ENCODE measurements at places on chromosomes 13 and 19.

- peak; percentile 44 for DNase-seq
These were observed 31.3 kb upstream of the ISYNA1 start for GRCh38 chr19:18469069-18469846.

DNA sequence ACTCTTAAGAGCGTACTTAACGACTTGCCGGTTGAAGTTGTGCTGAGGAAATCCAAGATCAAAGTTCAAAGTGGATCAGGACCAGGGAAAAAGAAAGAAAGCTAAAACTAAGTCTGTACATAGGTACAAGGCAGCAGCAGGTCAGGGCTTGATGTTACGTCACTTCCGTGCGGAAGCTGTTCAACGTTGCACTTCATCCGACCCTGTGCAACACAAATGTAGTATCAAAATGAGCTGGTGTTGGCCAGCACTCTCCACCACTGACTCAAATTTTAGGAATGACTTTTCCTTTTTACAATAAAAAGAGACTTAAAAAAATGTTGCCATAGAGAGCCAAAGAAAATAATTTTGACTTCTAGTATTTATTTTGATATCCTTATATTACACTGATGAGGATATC, 1315.4 kb downstream of the EFNB2 start:
- DNase-seq = no peak

DNA sequence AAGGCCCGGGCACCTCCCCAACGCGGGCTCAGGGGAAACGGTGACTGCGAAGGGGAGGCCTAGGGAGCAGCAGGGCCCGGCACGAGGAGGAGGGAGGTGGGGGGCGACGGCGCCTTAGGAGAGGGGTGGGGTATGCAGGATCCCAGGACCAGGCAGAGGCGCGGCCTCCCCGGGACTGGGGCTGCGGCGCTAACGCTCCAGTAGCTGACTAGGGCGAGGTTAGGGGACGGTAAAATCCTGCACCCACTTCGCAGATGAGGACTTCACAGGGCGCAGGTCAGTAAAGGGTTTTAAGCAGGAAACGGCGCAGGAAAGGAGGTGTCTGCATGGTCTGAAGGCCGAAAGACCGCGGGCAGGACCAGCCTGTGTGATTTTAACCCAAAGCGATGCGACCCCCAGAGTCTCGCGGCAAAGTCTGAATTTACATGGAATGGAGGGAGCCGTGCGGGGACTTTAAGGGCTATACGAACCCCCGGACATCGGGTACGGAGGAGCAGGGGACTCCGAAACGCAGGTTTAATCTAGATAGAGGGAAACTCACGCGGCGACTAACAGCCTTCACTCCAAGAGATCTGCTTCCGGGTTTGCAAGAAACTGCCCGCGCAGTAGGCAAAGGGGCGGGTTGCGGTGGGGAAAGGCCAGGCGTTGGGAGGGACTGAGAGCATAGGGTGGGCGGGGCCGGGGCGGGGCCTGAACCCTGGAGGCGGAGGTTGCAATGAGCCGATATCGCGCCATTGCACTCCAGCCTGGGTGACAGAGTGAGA, at the start of gene ZNF665:
TSS of gene ZNF665 (minus strand) at position 588 of the 764 bp plus-strand sequence. CDS start 10,460 bp downstream, outside the sequence.
- peak; percentile 57 for DNase-seq

DNA sequence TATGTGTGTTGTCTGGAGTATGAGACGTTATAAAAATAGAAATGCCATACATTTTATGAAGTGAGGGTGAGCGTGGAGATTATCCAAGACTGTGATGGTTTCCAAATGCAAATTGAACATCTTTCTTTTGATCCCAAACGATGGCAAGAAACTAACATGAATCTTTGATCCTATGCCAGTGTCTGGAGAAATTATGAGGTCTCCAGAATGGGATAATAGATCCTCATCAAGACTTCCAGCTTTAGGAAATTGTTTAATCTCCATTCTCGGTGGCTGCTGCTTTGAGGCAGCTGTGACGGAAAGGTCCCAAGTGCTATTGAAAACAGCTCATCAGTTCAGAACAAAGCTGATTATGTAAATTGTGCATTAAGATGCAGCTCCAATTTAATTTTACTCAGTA, 30.8 kb downstream of the CBY2 start:
- no peak for DNase-seq

DNA sequence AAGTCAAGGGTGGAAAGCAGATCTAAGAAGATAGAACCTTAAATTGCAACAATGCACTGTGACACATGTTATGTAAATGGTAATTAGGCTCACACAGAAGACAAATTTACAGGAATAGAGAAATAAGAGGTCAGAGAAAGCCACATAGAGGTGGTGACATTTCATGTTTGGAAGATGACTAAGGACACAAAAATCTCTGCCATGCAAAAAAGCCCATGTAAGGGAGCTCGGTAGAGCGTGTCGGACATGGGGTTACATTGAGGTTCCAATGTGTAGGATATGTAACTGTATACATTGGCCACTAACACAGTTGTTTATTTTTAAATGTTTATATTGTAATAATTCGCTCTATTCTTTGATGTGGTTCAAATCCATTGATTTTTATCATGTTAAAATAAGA, 33.7 kb downstream of the SUGT1 start:
- no peak for DNase-seq

GRCh38 chr19:46131485-46132143, 7.1 kb upstream of the IGFL3 start:
- DNase-seq = no peak

GRCh38 chr19:49807904-49808675, 5.0 kb downstream of the FUZ start:
- DNase-seq = no peak

GRCh38 chr13:45034342-45034741, 45.0 kb downstream of the GPALPP1 start:
- DNase-seq = no peak
